Cardiac fibroblast (primary cell): ENCODE measurements at places on chromosomes 7 and 10.

DNA sequence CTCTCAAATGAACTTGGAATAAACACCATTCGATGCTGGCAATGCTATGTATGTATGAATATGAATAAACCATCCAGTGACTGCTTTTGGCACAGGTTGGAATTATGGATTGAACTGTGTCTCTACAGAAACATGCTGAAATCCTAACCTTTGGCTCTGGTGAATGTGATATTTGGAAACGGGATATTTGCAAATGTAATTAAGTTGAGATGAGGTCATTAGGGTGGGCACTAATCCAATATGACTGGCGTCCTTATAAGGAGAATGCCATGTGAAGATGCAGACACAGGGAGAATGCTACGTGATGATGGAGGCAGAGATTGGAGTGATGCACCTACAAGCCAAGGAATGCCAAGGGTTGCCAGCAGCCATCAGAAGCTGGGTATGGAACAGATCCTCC lies 3.4 kb upstream of the ACTR3B start:
- DNase-seq: no peak

DNA sequence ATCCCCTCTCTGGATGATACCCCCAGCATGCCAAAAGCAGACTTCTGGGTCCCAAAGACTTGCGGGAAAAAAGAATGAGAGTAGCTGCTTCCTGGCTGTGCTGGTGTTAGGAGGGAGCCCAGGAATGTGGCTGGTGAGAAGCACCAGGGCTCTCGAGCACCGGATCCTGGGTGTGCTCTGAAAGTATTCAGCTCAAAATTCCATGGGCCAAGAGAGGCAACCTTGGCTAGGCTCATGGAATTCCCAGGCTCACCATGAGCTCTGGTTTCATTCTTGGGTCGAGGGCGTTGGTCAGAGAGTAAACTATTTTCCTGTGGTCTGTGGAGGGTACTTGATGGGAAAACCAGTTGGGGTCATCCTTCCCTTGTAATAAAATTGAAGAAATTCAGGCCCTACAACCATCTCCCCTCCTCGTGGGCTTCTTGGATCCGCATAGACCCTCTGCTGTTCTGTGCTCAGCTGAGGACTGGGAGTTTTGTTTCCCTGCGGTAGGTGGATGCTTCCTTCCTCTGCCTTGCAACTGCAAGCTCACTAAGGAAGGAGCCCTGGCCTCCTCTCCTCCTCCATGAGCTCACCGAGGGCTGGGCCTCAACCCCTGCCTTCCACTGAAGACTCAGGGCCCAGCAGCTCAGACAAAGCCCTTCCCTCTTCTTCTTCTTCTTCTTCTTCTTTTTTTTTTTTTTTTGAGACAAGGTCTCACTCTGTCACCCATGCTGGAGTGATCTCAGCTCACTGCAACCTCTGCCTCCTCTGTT lies 34.5 kb upstream of the AQP1 start:
- DNase-seq: no peak

GRCh38 chr10:100518761-100519241 lies 860 bp downstream of the SEC31B start:
- DNase-seq: peak; percentile 70

DNA sequence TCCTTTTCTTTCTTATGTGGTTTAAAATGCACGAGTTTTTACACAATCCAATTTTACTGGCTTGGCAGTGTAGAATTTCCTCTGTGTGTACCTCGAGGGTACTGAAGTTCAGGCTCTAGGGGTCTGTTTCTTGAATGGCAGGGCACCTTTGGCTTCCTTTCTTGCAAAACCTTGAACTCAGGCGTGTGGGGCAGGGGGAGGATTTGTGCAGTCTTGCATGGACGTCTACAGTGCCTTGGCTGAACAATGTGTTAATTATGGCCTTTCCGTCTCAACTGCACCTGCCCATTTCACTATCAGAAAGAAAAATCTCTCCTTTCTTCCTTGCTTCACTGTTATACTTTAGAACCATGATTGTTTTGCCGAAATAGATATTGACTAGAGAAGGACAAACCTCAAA lies 570.9 kb downstream of the INHBA start:
- DNase-seq: no peak

DNA sequence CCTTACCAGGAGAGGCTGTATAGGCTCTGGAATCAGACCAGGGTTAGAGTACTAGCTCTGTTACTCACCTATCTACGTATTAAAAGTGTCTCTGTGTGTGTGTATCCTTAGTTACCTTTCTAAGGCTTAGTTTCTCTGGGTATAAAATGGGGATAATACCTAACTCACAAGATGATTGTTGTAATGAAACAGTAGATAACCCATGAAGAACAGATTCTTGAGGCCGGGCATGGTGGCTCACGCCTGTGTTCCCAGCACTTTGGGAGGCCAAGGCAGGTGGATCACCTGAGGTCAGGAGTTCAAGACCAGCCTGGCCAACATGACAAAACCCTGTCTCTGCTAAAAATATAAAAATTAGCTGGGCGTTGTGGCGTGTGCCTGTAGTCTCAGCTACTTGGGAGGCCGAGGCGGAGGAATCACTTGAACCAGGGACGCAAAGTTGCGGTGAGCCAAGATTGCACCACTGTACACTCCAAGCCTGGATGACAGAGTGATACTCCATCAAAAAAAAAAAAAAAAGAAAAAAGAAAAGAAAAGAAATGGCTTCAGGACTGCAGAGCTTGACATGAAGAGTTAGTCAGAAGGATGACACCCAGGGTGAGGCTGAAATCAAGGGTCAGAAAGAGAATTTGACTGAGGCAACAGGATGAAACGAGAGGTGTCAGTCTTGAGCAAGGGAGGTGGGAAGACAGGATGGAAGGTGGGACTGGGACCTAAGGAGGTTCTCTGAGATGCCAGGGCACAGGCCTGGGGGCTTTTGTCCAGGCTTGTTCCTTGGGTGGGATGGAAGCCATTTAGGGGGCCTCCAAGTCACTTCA lies 33.4 kb downstream of the PRKAR2B start:
- DNase-seq: no peak

DNA sequence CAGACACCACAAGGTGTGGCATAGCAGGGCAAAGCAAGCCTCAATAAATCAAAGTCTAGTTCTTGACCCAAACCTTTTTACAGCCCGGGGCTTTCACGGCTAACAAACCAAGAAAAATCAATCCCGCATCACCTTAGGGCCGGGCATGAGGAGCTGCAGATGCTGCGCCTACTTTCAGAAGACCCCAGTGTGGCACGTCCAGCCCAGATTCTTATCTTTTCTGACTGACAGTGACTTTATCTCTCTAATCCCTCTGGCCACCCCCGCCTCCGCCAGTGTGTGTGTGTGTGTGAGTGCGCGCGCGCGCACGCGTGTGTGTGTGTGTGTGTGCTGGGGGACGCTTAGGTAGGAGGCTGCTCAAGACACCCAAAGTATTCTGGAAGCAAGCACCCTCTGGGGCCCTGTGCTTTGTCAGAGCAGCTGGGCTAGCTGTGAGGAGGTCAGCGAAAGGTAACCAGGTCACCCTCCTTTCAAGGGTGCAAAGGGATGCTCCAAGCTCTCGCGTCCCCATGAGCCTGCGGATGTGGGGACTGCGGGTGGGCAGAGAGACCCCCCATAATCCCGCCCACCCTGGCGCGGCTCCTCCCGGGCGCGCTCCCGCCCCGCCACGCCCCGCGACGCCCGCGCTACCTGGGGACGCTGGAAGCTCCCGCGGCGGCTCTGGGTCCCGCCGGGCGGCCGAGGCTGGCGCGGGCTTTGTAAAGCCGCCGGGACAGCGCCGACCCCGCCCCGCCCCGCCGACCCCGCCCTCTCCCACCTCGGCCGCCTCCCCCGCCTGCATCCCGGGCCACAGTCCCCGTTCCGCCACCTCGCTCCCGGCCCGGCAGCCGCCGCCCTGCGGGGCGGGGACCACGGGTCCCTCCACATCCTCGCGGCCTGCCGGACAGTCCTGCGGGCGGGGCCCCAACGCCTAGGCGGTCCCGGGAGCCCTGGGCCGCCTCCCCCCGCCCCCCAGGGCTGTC lies 57.1 kb upstream of the RHOBTB1 start:
- peak; percentile 12 for DNase-seq

GRCh38 chr7:54544149-54544526 lies 2.0 kb downstream of the VSTM2A start:
- DNase-seq: no peak

- peak; percentile 29 for DNase-seq
Measured at GRCh38 chr10:119516381-119517234, 25.9 kb downstream of the RGS10 start.

GRCh38 chr7:141872931-141873330 lies 31.6 kb upstream of the PRSS37 start:
- DNase-seq: no peak

DNA sequence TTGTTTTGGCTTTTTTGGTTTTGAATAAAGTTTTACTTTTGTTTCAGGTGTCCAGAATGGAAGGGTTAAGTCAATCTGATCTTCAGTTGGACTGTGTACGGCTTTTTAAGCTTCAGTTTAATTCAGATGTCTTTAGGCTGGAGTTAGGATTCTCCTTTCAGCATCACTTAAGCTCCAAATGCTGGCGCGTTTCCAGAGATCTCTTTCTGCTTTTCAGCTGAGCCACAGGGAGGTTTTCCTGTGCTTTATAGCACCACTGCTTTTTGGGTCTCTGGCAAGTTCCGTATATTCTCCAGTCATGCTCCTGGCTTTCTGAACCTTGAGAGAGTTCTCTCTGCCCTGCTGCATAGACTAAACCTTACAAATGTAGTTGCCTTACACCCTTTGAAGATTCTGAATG lies 60.0 kb downstream of the VTI1A start:
- DNase-seq: no peak

DNA sequence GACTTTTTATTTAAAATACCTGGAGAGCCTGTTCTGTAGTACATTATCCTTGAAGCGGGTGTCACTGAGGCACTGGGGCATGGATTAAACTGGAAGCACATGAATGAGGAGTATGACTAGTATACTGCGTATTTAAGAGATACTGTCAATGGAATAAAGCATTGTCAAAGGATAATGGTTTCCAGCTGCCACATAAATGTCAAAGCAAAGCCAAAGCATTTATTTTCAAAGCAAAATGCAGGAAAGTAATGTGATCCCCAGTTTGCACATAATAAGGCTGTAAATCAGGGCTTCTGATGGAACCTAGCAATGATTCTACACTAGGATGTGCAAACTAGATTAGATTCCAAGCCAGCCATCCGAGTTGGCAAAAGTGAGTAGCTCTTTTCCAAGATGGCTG lies 240.1 kb downstream of the POU6F2 start:
- DNase-seq: no peak

GRCh38 chr10:14385596-14386593 lies 55.2 kb upstream of the FRMD4A start:
- peak; percentile 94 for DNase-seq

- no peak for DNase-seq
Measured at GRCh38 chr7:148336411-148336810, 254.2 kb upstream of the C7orf33 start.

DNA sequence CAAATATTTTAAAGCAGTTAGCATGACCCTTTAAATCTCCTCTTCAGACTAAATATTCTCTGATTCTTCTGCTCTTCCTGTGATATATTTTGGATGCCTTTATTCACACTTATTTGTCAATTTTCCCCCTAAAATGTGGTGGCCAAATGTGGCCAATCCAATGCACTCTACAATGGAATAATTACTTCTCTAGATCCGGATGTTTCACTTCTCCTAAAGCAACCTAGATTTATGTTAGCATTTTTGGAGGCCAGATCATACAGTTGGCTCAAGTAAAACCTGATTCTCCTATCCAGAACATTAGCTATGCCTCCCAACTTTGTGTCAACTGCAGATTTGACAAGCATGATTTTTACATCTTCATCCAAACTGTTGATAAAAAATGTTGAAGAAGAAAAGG lies 153.7 kb downstream of the CREB5 start:
- no peak for DNase-seq

DNA sequence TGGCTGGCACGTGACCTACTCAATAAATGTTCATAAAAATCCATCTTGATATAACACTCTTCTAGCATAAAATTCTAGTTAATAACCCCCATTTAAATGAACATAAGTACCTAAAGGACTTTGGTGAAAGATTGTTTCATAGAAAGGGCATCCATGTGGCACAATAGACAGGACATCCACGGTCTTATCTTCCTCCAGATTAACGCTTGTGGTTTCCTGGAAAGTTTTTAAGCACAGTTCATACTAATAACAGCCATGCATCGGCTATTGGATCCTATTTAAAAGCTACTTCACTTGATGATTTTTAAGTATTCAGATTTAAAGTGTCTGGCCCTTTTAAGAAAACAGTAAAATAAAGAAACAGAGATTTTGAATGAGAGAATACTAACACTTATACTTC lies 288.3 kb downstream of the AHR start:
- DNase-seq: no peak

DNA sequence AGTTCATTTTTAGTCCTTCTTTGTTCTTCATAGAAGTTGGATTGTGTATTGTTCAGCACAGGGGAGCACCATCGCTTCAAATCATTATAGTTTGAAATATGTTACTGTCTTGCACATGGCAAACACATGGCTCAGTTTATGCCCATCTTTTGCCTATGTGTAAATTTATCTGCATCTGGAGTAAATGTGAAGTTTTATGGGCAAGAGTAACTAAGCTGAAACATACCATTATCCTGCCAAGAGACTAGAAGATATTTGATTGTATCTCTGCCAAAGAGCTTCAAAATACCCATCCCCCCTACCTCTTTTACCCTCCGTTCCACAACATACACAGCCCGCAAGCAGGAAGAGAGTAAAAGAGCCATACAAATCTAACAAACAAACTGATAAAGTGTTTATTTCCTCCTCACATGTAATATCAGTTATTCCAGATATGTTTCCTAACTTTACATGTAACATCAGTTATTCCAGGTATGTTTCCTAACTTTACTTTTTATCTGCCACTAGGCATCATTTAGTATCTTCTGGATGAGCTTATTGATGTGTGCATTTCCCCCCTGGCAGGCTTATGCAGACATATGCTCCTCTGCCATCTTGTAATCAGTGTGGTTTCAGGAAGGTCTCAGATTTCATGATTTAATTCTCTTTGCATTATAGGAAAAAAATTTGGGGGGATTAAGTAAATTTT lies 127.7 kb downstream of the SRI start:
- DNase-seq: no peak

GRCh38 chr7:36171503-36171902 lies 18.4 kb downstream of the EEPD1 start:
- DNase-seq: no peak
